RPMI7951 (cell line): ENCODE measurements at places on chromosomes 5 and 9.
A peak's percentile ranks its signal among the peaks of the same experiment; 100 is the strongest.

DNA sequence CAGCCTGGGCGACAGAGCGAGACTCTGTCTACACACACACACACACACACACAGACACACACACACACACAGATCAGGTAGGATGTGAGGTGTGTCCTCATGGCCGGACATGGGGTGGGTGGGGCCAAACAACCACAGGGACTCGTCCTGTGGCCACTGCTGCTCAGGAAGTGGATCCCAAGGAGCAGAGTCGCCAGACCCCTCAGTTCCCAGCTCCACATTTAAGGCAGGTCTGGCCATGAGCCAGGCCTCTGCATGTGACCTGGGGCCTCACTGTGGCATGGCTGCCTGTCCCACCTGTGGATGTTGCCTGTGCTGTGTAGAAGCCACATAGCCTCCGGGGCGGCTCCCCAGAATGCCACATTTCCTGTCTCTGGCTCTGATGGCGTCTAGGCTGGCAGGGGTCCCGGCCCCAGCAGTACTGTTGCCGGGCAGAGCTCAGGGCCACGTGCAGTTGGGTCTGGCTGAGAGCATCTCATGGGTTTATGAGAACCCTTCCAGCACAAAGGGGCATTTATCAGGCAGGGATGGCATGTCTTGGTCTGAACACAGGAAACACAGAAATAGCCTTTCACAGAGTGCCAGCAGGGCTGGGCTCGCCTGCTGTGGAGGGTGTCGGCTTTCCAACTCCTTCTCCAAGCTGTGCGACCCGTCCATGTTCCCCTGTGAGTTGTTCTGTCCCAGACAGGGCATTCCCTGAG is 9.9 kb upstream of the NINJ1 start:
- peak; percentile 64 for DNase-seq

GRCh38 chr5:2166306-2166978 is 283.7 kb upstream of the IRX4 start:
- DNase-seq: no peak

DNA sequence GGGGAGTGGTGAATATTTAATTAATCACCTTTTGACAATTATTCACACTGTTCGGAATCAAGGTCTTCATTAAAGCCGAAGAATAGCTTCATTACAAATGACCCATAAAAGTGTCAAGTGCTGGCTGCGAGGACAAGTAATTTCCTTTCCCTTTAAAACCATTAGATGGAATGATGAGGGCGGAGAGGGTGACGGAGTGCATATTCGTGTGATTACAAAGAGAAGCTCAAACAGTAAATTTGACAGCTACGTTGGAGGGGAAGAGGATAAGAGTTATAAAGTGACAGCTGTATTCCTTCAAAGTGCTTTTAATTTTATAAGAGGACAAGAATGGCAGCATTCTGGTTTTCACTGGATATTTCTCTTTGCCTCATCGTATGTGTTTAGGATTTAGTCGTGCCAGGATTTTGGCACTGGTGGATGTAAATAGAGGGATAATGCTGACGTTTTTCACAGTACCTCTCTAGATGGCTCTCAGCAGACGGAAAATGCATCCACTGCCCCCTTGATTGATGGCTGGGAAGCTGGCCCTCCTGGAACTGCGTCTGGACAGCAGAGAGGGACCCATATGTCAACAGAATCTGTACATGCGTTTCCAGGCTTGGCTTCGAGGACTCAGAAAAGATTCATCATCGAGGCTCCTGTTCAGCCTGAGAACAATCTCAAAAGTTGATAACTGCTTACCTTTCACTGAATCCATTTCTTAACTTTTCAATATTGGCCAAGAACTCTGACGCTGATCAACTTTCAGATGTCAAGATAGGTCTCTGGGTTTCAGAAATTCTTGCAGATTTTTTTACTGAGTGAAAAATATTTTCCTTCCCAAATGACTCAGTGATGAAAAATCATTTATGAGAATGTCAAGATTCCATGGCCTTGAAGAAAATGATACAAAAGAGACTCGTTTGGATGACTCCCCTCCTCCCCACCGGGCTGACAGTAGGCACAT is 50.4 kb upstream of the IRX2 start:
- DNase-seq: no peak

- DNase-seq: no peak
Observed at GRCh38 chr9:94017939-94018531, 62.9 kb upstream of the BARX1 start.

GRCh38 chr9:36317766-36318165 is 59.5 kb upstream of the GNE start:
- DNase-seq: peak; percentile 13

DNA sequence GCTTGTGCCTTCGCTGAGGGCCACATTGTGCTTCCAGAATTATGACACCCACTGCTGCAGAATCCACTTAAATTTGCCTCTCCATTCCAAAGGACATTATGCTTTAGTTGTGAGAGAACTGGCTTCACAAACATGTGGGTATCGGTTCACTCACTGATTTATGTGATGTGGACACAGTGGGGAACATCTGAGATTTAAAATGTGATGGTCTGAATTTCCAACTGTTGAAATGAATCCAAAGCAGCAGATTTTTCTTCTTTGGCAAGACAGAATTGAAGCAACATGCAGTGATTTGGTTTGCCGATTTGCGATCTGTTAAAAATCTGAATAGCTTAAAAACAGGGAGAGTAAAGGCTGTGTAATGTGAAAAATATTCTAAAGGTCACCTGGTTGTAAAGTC is 20.3 kb downstream of the PCSK5 start:
- no peak for DNase-seq

DNA sequence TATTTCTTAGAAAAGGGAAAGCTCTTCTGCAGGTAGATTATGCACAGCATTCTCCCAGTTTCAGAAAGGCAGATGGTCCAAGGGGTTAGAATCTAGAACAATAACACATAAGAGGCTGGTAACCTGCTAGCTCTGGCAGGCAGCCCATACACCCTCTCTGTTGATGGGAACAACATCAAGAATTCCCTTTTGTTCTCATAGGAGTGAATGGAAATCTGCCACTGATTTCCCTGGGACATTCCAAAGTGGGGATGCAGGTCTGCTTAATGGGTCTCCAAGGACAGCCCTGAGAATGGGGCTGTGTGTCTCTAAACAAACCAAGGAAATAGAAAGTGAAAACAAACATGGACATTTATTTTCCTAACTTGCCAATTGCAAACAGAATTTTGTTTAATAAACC is 456.8 kb downstream of the EBF1 start:
- DNase-seq: no peak

- peak; percentile 49 for DNase-seq
Observed at GRCh38 chr5:95620030-95620869, at the start of gene GPR150. Gene GPR150 (plus strand): TSS chr5:95620087. CDS start chr5:95620276, 189 bp downstream.

- DNase-seq: peak; percentile 81
Observed at GRCh38 chr5:157558041-157558595, 17.5 kb downstream of the ADAM19 start.

DNA sequence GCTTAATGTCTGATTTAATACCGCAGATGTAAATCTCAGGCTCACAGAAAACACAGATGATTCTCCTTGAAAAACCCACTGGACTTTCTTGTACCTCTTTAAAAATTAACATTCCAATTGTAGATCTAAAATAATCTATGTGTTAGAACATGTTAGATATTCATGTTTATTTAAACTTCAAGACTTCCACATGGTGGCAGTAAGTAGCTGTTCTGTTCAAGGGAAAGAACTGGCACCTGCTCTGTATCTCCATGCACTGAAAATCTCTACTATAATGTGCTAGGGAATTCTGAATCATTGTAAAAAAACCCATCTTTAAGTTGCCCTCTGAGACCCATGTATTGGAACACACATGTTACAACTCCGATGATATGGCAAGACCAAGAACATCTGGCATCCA is 366.9 kb downstream of the DMRTA1 start:
- DNase-seq: peak; percentile 10

GRCh38 chr5:121688781-121689180 is 162.9 kb upstream of the FTMT start:
- DNase-seq: no peak

DNA sequence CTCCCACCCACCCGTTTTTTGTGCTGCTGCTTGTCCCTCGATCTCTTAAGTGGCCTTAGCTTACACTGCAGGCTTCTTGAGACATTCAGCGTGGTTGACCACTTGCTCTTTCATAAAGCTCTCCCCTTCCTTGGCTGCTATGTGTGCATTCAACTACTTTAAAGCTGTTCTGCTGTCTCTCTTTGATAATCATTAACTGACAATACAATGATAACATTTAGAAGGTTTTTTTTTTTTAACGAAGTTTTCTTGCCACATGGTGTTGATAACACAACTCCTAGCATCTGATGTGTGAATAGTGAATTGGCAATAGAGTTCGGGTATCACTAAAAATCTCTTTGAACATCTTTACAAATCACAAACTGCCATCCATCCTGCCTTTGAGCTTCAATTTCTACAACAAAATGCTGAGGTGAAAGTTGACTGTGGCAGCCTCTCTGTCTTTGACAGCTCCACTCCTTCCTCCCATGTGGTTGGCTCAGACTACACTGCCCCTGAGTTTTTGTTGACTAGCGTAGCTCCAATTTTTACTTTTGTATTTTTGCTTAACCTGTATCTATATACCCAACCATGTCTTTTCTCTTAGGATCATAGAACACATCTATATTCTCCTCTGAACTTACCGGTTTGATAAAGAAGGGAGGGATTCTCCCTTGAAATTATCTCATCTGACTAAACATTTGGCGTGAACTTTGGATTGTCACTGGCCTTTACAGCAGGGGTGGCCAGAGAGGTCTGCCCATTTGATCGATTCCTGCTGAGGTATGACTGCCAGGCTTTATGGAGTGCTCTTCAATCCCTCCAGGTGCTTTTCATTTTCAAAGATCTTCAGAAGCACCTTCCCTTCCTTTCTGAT is 409.4 kb upstream of the CD180 start:
- DNase-seq: no peak

GRCh38 chr5:68776381-68776780 is 317.4 kb upstream of the SLC30A5 start:
- DNase-seq: no peak

DNA sequence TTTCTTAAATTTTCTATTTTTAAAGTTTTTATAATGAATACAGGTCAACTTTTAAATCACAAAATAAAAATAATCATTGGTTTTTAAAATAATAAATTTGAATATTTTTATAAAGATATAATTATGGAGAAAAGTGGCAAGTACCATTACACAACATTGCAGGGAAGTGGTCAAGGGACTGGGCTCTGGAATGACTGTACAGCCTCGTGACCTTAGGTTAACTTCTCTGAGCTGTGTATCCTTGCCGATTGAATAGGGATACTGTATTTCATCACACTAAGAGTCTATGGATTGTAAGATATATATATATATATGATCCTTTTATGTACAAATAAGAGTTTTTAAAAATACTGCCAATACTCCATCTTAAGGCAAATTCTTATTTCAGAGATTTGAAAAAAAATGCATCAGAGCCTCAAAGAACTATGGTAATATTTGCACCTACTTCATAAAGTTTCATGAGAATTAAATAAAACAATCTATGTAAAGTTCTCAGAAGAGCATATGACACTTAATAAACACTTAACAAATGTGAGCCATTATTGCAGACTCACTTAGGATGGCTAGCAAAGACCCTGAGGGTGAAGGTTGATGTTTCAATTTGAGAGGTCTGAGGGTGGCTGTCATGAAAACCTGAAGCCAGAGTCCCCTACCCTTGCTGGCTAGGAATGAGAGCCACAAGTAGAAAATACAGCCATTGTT is 136.5 kb downstream of the CCDC192 start:
- no peak for DNase-seq

DNA sequence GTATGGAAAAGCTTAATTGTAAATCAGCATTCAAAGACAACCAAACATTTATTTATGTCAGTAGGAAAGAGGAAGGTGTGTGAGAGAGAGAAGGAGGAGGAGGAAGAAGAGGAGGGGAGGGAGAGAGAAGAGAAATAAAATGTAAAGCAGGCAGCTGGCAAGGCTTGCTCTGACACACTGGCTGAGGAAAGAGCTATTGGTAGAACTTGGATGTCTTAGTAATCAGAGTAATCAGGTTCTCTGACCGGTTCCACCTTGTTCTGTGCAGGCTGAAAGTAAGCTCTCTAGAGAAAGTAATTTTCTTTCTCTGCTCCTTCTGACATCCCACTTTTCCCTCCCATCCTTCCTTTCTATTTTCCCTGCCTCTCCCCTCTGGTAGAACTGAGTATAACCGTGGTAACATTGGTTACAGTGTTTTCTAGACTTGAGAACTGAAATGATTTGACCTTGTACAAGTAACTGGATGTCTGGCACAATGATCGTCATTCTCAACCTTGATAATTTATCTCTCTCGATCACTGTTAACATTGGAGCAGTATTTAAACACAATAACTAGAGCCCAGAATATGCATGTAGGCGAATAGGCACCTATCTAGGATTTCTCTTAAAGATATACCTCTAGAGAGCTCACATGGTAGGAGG is 33.3 kb downstream of the TLE4 start:
- no peak for DNase-seq

GRCh38 chr5:126253406-126253805 is 169.8 kb upstream of the GRAMD2B start:
- no peak for DNase-seq

GRCh38 chr9:90943341-90943740 is 141.7 kb downstream of the SYK start:
- DNase-seq: no peak

DNA sequence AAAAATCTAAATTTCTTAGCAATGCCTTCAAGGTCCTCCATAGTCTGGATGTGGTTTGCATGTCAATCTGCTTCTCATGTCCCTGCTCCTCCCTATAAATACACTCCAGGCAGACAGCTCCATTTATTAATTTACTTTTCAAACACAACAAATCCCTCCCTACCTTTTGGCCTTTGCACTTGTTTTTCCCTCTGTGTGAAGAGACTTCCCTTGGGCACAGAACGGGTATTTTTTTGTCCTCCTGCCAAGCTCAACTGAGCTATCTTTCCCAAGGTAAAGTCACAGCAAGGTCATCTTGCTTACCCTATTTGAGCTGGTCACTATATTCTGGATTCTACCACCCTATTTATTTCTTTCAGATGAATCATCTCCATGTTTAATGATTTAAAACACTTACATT is 159.6 kb upstream of the ANKH start:
- no peak for DNase-seq

- DNase-seq: no peak
Observed at GRCh38 chr5:26881901-26882300, 156.5 kb downstream of the CDH9 start.
